Stimulated activated CD8-positive, alpha-beta memory T cell treated with anti-CD3 and anti-CD28 coated beads, Interleukin-7, amount 100 ng/mL, for 1 hour (primary cell): ENCODE measurements at places on chromosomes 12 and 14.

- no peak for DNase-seq
Measured at GRCh38 chr14:104774453-104775072, 21.0 kb downstream of the AKT1 start.

DNA sequence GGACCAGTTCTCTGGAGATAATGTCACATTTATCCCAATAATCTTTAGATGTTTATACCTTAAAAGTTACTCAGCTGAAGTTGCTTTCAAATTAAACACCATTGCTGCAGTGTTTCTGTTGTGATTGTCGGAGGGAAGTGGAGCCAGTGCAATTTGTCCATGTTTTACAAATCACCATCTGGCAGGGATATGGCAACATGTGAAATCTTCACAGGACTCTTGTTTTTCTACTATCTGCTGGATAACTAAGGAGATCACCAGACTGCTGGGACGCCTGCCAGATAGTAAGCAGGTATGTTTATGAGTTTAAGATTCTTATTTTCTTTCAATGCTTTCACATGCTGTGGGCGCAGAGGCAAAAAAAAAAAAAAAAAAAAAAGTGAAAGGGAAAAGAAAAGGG is 100.3 kb upstream of the SOX5 start:
- DNase-seq: no peak

DNA sequence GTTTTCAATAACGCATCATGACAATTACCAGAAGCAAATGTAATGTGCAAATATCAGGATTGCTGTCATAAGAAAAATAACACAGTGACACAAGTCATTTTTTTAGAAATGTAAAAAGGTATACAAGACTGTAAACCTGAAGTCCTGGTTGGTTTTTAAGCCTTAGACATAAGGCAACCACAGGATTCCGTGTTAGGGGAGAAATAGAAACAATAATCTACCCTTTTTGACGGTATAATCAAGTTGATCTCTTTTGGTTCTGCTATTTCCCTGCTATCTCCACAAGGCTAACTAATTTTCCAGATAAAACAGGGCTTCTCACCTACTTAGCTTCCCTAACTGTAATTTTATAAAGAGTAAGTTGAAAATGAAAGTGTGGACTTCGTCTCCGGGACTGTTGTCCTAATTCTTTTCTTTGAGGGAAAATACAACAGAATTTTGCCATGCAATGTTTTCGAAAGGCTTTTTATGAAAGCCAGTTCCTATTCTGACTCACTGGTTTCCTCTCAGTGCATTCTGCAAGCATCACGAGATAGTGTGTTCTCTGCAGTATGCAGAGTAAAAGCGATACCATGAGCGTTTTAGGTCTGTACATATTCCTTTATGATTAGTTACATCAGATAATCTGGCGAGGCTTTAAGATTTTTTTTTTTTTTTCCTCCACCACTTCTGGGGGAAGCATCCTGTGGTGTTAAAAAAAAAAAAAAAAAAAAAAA is 10.6 kb downstream of the MYO1H start:
- no peak for DNase-seq

DNA sequence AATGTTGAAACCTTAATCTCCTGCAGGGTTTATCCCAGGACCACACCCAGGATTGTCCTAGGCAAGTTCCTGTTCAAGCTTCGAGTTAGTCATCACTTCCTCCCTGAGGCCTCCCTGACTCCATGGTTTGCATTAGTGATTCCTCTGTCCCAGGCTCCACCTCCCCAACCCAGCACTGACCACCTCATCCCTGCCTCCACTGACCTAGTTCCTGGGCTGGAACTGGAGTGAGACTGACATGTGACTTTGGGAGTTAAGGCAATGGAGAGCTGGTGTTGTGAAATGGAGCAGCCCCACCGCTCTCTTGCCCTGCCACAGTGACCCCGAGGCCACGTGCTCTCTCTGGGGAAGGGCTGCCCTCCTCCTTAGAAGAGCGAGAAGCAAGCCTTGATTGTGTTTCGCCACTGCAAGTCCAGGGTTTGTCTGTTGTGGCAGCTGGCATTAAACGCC is 15.8 kb upstream of the DTX1 start:
- no peak for DNase-seq

DNA sequence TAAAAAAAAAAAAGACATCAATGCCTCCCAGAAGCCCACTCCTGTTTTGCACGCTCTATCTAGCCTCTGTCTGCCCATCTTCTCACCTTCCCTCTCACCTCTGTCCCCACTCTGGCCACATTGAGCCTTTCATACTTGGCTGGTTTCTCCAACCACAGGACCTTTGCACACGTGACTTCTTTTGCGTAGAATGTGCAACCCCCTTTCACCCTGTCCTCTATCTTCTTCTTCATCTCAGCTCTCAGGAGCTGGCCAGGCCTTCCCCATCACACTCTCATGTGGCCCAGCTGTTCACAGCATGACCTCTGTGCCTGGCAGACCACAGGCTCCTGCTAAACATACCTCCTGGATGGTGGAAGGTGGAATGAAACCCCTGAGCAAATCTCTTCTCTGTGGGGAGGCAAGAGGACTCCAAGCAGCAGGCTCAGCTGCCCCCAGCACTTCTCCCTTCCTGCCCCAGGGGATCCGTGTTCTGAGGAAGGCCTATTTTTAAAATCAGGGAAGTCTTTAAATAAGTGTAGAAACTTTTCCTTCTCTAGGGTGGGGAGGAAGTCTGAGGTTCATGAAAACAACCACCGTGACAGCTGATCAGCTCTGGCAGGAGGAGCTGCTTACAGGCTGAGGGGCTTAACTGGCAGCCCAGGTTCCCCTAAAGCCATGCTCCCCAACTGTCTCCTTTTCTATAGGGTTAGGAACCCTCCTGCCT is 11.6 kb downstream of the HVCN1 start:
- no peak for DNase-seq

- DNase-seq: no peak
Measured at GRCh38 chr12:72246370-72246769, 25.8 kb upstream of the TRHDE start.

DNA sequence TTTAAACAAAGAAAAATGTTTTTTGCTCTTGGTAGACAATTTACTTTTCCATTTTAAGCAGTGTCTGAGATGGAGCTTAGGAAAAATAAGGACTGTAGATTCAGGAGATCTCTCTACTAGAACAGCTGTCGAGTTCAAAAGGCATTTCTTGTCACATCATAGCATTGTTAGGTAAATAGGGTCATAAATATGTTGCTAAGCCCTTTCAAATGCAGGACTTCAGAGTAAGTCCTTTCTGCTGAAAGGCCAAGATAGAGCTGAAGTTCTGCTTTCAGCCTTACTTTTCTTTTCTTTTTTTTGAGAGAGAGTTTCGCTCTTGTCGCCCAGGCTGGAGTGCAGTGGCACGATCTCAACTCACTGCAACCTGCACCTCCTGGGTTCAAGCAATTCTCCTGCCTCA is 98.2 kb downstream of the SYNE2 start:
- no peak for DNase-seq

DNA sequence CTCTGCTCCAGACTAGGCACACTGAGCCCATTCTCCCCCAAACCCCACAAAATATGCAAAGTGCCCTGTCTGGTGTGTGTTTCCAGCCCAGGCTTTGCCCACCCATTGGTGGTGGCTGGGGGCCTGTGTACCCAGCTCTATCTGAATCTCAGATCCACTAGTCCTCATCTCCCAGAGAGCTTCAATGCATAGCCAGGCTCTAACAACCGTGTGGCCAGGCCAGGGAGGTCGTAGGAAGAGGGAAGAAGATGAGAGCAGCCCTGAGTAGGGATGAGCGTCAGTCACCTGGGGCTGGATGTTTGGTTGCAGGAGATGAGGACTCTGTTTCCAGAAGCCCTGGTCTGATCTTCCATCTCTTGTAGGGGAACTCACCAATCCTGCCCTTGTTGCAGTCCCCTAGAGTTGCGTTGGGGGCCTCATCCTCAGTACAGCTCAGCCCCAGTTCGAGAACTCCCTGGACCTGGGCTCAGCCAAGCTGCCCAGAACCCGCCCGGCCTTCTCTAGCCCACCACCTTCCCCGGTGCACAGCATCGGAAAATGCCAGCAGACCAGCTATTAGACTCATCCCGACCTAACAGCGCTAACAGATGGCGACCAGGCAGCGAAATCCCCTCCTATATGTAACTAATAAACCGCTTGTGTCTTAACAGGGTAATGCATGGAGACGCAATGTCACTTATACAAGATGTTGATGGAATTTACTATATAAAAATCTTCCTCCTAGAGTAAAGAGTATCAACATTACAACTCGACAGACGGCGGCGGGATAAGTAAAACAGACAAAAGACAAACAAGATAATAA is 3.2 kb upstream of the LHX5 start:
- DNase-seq: no peak
